ENCODE measurements at places on chromosomes 3 and 15.

DNA sequence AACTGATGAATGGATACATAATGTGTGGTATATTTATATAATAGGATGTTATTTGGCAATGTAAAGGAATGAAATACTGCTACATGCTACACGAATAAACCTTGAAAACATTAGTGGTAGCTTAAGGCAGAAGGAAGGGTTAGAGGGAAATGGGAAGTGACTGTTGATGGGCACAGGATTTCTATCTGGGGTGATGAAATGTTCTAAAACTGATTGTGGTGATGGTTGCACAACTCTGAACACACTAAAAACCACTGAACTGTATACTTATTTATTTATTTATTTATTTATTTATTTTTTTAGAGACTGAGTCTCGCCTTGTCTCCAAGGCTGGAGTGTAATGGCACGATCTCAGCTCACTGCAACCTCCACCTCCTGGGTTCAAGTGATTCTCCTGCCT, 24.8 kb upstream of the SHISA5 start:
- no peak for DNase-seq

GRCh38 chr15:48406266-48406891, 75.2 kb downstream of the DUT start:
- no peak for DNase-seq

DNA sequence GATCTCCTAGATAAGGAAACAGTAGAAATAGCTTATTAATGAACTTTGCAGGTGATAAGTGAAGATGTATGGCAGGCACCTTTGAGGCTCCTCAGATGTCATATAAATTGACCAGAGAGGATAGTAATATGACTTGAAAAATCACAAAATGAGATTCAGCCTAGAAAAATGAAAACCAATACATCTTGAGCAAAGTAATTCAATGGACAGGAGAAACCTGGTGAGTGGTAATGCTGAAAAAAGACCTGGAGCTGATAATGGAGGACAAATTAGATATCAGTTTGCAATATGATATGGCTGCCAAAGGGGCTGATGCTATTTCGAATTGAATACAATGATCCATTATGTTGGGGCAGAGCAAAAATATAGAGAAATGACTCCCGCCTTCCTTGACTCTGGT, 103.9 kb downstream of the LSAMP start:
- no peak for DNase-seq

- DNase-seq, result no peak
Measured at GRCh38 chr15:29376590-29376989, 107.0 kb upstream of the NSMCE3 start.

DNA sequence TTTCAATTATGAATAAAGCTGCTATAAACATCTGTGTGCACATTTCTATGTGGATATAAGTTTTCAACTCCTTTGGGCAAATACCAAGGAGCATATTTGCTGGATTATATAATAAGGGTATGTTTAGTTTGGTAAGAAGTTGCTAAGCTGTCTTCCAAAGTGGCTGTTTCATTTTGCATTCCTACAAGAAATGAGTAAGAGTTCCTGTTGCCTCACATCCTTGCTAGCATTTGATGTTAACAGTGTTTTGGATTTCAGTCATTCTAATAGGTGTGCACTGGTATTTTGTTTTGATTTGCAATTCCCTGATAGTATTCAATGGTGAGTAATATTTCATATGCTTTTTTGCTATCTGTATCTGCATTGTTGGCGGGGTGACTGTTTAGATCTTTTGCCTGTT, 120.7 kb upstream of the MDFIC2 start:
- no peak for DNase-seq

DNA sequence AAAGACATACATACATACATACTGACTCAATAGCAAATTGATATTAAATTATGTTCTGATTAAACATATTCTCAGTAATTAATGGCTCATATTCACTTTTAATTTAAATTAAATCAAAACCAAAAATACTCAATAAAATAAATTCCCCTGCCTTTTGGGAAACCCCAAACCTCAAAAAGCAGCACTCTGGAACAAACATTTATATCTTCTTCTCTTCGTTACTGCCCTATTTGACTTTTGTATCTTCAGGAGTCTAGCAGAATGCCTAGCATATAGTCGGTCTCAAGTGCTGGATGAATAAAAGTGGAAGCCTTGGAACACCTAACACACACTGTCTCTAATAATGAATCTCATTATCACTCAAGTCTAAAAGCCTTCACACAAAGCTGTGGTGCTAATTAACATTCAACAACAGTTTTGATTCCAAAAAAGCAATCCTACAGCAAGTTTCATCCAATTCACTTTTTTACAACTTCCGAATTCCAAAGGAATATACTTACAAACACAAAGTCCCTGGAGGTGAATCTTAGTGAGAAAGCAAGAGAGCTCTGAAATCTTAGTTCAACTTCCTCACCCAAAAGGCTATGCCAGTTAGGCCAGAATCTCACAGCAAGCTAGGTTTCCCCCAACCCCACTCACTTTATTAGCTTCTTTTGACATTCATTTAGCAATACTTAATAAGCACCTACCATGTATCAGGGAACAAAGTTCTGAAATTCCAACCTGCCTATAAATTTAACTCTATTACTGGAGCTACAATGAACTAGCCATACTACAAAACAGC, 35.0 kb downstream of the GSK3B start:
- DNase-seq, result no peak

DNA sequence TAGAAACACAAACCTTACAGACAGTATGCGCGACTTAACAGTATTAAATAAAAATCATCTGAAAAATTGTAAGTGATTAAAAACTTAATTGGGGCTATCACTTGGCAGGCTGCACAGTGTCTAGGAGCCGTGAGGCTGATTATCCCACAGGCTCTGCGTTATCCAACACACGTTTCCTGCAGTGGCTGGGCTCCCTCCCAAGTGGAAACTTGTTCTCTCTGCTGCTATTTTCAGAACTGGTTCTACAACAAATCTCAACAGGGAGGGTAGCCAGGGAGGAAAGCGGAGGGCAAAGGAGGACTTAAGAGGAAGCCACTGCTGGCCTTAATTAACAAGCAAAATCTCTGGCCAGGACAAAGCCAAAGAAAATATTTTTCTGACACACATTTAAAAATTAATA, 555.2 kb downstream of the MAGI1 start:
- DNase-seq, result no peak

Measured in stimulated activated naive CD8-positive, alpha-beta T cell treated with anti-CD3 and anti-CD28 coated beads, Interleukin-15, Interleukin-2, amounts not matched to agents 100 U/mL and 50 U/mL, for 24 hours (primary cell).